ENCODE measurements at places on chromosomes 11 and 22. TPM values are rescaled to one million over a fixed set of nuclear protein-coding genes. Genes with fewer than 3 reads are reported as not detected.
A peak's percentile ranks its signal among the peaks of the same experiment; 100 is the strongest.

The TBX1 gene
- 4.3 TPM for total RNA-seq

The GTSE1 gene
- 0.27 TPM for total RNA-seq

The KCNJ5 gene
- total RNA-seq = 3.6 TPM

The SGSM1 gene
- total RNA-seq = 3.6 TPM

The ZNF280B gene
- total RNA-seq = 0.49 TPM

The SLC25A18 gene
- 7.3 TPM for total RNA-seq

The PDE2A gene
- 75.1 TPM for total RNA-seq

The OR2AG2 gene
- total RNA-seq = 0.28 TPM

The TEX12 gene
- 1.5 TPM for total RNA-seq

The PLEKHB1 gene
- 32.7 TPM for total RNA-seq

- H3K4me1 ChIP-seq = no peaks in the 10 kb centered on the region
- no peaks in the 10 kb centered on the region for H3K27me3 ChIP-seq
- H3K36me3 ChIP-seq = no peaks in the 10 kb centered on the region
Measured at GRCh38 chr22:28562324-28562723, 117.3 kb downstream of the TTC28 start.

DNA sequence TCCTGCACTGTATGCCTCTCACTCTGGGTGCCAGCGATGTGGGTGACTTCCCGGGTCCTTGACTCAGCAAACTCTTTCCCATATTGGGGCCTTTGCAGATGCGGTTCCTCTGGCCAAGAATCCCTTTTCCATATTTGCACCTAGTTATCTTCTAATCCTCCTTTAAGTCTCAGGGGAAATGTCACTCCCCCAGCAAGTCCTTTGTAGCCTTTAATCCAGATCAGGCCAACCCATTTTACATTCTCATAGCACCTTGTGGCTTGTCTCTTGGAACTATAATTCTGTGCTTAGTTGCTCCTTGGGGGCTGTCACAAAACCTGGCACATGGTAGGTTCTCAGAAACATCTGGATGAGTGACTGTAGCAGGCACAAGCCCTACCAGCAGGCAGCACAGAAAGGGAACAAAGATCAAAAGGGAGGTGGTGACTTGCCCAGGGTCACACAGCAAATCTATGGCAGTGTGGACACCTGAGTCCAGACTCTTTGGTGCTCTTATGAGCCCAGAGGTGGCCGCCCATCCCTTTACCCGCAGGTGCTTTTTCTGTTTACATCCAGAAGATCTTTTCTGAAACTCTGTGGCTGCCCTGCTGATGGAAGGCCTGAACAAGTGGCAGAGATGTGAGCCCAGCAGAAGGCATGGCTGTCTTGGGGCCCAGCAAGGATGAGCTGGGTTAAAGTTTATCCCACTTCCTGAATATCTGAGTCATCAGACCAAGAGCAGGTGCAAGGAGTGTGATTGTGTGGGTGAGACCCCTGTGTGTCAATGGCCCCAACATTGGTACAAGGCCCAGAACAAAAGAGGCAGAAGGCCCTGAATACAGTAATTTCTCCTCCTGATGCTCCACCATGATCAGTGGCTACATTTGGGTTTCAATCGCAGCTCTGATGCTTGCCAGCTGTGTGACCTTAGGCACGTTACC lies 78.6 kb upstream of the GRK3 start:
- H3K4me3 ChIP-seq = no peak overlapping the region
- no peak for DNase-seq
- no peak overlapping the region for H3K27ac ChIP-seq
- H3K4me1 ChIP-seq = no peaks in the 10 kb centered on the region

GRCh38 chr11:129048911-129049310 lies 106.2 kb upstream of the TP53AIP1 start:
- H3K36me3 ChIP-seq = no peaks in the 10 kb centered on the region
- no peak overlapping the region for H3K4me3 ChIP-seq
- peaks cover 12% of the 10 kb centered on the region for H3K4me1 ChIP-seq
- no peaks in the 10 kb centered on the region for H3K27me3 ChIP-seq

DNA sequence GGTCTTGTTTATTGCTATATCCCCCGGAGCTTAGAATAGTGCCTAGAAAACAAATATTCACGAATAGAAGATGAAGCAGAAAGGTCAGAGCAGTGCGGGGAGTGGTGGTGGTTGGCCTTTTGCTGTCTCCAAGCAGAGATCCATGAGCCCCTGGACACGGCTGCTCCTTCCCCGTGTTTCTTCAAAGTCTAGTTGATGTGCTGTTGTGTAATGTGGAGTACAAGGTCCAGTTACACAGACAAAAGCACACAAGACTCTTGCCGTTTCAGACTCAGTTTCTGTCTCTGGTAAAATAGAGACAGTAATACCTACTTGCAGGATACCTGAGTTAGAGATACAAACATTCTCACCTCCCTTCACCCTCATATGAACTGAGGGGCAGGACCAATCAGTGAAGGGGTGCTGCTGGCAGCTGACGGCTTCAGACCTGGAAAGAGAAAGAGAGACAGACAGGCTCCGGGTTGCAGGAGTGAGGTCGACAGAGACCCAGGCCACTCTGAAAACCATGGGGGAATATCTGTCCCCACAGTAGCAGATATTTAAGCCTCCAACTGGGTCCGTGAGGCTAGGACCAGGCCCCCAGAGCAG lies 56.2 kb downstream of the RASSF10 start:
- no peaks in the 10 kb centered on the region for H3K36me3 ChIP-seq
- no peak for DNase-seq
- H3K4me3 ChIP-seq = no peak overlapping the region
- no peaks in the 10 kb centered on the region for H3K27me3 ChIP-seq
- H3K27ac ChIP-seq = no peak overlapping the region

- peak overlapping the region; percentile 44 for H3K27ac ChIP-seq
- H3K36me3 ChIP-seq = no peaks in the 10 kb centered on the region
- H3K27me3 ChIP-seq = no peaks in the 10 kb centered on the region
Measured at GRCh38 chr11:116312570-116313391, 460.0 kb downstream of the BUD13 start.

GRCh38 chr11:61609000-61609979 lies 28.4 kb upstream of the SYT7 start:
- DNase-seq = no peak
- no peak overlapping the region for H3K27ac ChIP-seq
- no peak overlapping the region for H3K4me3 ChIP-seq

- H3K27ac ChIP-seq = no peak overlapping the region
- H3K4me3 ChIP-seq = no peak overlapping the region
- no peak for DNase-seq
- H3K27me3 ChIP-seq = peaks cover 15% of the 10 kb centered on the region
- H3K36me3 ChIP-seq = no peaks in the 10 kb centered on the region
- no peaks in the 10 kb centered on the region for H3K4me1 ChIP-seq
Measured at GRCh38 chr11:77151804-77152509, 23.9 kb downstream of the MYO7A start.

DNA sequence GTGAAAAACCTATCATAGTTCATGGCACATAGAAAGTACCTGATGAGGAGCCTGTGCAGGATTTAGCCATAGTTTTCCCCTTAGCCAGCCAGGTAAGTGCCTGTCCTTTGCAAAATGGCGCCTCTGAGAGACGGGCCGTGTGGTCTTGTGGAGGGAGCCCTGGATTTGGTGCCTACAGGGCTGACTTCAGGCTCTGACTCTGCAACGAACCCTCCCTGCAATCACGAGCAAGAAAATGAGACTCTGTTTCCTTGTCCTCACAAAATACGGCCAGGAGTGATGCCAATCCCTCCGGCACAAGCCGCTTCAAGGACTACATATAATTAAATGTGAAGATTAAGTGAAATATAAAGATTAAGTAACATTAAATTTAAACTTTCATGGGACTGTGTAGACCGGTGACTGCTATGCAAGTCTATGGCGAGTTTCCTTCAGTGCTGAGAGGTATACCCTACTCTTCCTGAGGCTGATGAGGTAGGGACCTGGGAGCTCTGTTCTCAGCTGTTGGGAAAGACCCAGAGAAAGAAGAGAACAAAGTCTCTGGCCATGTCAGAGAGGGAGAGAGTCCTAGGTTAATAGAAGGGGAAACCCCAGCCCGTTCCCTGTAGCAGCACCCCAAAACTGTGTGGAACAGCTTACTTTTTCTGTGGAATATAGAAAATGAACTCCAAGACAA lies 6.1 kb upstream of the CXCR5 start:
- DNase-seq = no peak
- no peak overlapping the region for H3K27ac ChIP-seq
- no peaks in the 10 kb centered on the region for H3K4me1 ChIP-seq
- no peaks in the 10 kb centered on the region for H3K36me3 ChIP-seq
- H3K4me3 ChIP-seq = no peak overlapping the region

- H3K27me3 ChIP-seq = peaks cover 41% of the 10 kb centered on the region
- H3K4me1 ChIP-seq = no peaks in the 10 kb centered on the region
- no peak overlapping the region for H3K27ac ChIP-seq
Measured at GRCh38 chr22:39690881-39691605, 120.5 kb downstream of the CACNA1I start.

- DNase-seq = no peak
- no peak overlapping the region for H3K4me3 ChIP-seq
- H3K27me3 ChIP-seq = no peaks in the 10 kb centered on the region
Measured at GRCh38 chr22:49785046-49785521, 42.6 kb downstream of the BRD1 start.

- H3K27ac ChIP-seq = no peak overlapping the region
- no peaks in the 10 kb centered on the region for H3K27me3 ChIP-seq
- no peak overlapping the region for H3K4me3 ChIP-seq
- H3K4me1 ChIP-seq = no peaks in the 10 kb centered on the region
- no peaks in the 10 kb centered on the region for H3K36me3 ChIP-seq
Measured at GRCh38 chr11:13869398-13869886, 93.1 kb upstream of the SPON1 start.

DNA sequence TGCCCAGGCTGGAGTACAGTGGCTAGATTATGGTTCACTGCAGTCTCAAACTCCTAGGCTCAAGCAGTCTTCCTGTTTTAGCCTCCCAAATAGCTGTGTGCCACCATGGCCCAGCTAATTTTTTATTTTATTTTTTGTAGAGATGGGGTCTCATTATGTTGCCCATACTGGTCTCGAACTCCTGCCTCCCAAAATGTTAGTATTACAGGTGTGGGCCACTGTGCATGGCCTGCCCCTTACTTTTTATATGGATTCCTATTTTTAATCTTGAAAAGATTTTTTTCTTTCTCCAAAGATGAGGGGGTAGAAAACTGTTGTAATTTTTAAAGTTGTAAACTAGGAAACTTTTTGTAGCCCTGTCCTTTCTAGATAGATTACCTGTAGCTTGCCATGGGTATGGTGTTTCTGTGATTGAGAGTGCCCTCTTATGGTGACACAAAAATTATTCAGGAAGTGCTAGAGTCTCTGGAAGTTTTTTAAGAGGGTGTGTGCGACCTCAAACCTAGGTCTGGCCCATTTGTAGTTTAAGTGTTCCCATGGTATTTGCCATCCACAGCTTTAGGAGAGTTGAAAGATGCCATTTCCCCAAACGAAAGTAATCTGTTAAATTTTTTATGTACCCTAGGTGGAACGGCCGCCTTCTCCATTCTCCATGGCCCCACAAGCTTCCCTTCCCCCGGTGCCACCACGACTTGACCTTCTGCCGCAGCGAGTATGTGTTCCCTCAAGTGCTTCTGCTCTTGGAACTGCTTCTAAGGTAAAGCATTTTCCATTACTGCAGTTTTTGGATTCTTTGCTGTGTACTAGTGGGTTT lies 32.4 kb downstream of the MCAM start:
- H3K27ac ChIP-seq = no peak overlapping the region
- peaks cover 9% of the 10 kb centered on the region for H3K4me1 ChIP-seq
- no peaks in the 10 kb centered on the region for H3K27me3 ChIP-seq

DNA sequence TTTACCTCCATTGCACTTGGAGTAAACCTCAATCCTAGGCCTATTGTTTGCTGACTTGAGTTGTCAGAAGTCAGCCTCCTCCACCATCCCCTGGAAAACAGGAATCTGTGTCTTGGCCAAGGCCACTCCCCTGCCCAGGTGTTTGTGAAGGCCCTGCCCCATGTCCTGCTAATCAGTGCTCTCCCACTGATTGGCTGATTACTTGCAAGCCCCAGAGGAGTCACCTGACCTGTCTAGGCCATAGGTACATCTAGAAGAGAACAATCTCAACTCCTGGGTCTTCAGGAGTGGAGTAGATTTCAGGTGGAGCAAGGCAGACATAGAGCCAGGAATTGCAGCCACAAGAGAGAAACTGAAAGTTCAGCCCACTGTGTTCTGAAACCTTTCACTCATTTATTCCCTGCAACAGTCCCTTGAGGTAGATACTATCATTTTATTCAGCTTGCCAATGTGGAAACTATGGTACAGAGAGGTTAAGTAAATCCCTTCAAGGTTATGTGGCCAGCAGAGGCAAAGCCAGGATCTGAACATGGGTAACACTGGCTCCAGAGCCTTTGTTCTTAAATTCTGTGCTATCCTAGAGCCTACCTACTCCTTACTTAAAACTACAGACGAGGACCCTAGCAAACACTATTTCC lies 10.4 kb downstream of the OAF start:
- H3K4me1 ChIP-seq = peaks cover 30% of the 10 kb centered on the region
- no peak overlapping the region for H3K4me3 ChIP-seq
- H3K27ac ChIP-seq = peak overlapping the region; percentile 3
- no peaks in the 10 kb centered on the region for H3K36me3 ChIP-seq

DNA sequence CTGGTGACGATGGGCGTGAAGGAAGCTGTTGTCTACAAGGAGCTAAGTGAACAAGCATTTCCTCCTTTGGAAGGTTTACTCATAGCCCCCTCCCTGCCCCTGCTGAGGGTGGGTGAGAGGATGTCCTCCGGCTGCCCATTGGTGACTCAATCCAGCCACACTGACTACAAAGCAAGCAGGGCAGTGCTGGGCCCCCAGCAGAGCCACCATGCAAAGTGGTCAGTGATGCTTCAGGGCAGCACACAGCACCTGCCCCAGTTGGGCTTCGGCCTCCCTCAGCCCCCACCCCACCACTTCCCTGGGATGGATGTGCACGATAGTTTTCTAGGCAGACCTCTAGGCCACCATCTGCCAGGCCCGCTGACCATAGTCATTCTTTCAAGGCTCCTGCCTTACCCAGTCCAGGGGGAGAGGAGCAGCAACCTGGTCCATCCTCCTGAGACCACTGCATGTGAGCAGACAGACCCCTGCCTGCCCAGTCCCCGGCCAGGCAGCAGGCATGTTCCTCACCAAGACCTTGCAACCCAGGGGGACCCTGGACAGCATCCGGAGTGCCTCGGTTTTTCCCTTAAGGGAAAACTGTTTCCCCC lies 125.1 kb downstream of the BCR start:
- H3K27ac ChIP-seq = peak overlapping the region; percentile 85
- H3K4me1 ChIP-seq = no peaks in the 10 kb centered on the region
- no peak overlapping the region for H3K4me3 ChIP-seq
- no peak for DNase-seq
- H3K36me3 ChIP-seq = peaks cover 25% of the 10 kb centered on the region

DNA sequence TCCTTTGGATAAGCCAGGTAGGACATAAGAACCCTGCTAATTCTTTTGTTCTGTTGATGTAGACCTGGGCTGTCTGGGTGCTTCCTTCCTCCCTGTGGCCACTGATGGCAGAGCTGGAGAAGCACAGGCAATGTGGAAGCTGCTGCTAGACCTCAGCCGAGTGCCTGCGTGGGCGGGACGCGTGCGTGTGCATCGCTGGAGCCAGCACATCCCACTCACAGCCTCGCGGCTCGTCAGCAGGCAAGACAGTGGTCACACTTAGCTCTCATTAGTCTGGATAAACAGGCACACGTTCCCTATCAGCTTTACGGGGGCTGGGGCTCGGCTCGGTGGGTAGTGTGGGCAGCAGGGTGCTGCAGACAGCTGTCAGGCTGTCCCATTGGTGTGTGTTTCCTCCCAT lies 155.7 kb downstream of the GRIK4 start:
- no peaks in the 10 kb centered on the region for H3K36me3 ChIP-seq
- DNase-seq = no peak
- no peaks in the 10 kb centered on the region for H3K4me1 ChIP-seq
- H3K27me3 ChIP-seq = no peaks in the 10 kb centered on the region
- H3K27ac ChIP-seq = no peak overlapping the region

Data from sigmoid colon (tissue), 7 donors.